Activated T-cell treated with anti-CD3 and anti-CD28 coated beads, Interleukin-2, amount 50 U/mL, for 48 hours (primary cell): ENCODE measurements at places on chromosomes 5 and 9.
A peak's percentile ranks its signal among the peaks of the same experiment; 100 is the strongest.

- no peak for DNase-seq
Observed at GRCh38 chr9:126592461-126592860, 21.3 kb upstream of the LMX1B start.

GRCh38 chr9:14218253-14218652, 95.7 kb downstream of the NFIB start:
- no peak for DNase-seq

DNA sequence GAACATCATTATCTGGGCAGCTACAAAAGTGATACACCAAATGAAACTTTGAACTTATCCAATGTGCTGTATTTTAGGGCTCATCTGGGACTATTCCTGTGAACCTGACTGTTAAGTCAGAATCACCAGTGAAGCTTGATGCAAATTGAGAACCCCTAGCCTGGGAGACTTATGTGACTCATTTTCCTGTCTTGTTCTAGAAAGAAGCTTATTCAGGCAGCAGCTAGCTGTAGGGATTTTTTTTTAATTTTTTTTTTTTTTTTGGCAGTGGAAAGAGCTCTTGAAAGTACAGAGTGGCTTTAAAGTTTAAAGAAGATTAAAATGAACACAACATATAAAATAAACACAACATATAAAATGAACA, 81.1 kb upstream of the TNFAIP8 start:
- DNase-seq = no peak

- DNase-seq = no peak
Observed at GRCh38 chr5:143717400-143717799, 94.6 kb upstream of the HMHB1 start.

- peak; percentile 22 for DNase-seq
Observed at GRCh38 chr5:138900281-138900965, 25.3 kb upstream of the LRRTM2 start.

- no peak for DNase-seq
Observed at GRCh38 chr9:129816501-129817435, 7.2 kb downstream of the TOR1A start.

- no peak for DNase-seq
Observed at GRCh38 chr5:111299067-111299481, 74.9 kb downstream of the CAMK4 start.

DNA sequence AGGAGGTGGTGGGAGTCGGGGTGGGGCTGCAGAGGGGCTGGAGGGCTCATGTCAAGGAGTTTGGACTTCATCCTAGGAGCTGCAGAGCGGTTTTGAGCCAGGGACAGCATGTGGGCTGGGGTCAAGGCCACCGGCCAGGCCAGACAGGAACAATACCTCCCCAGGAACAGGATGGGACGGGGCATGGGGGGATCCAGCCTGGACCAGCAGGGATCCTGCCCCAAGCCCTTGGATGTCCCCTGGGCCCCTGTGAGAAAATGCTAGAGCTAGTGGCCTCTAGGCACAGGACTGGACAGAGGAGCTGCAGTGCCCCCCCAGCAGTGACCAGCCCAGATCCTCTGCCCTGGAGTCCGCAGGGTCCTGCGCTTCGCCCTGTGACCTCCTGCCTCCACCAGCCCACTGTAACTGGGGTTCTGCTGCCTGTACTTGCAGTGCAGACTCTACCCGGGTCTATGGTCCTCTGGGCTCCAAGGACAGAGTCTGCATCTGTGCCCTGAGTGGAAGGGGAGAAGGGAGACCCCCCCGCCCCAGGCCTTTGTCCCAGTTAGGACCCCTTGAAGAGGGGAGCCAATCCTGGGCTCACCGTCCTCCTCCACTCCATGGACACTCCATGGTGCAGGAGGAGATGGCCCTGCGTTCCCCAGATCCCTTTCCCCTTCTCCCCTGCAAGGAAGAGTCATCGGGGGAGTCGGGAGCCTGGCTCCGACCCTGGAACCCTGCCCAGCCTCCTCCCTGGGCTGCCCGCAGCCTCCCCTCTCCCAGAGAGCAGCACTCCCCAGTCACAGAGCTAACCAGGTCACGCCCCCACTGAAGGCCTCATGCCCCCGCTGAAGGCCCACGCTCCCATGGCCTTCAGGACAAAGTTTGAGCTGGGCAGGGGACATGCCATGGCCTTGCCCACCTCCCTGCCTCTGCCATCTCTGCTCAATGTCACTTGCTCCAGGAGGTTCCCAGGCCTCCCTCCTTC, 3.0 kb upstream of the MXD3 start:
- DNase-seq = no peak

GRCh38 chr5:171597946-171598640, 178.6 kb downstream of the FGF18 start:
- no peak for DNase-seq

DNA sequence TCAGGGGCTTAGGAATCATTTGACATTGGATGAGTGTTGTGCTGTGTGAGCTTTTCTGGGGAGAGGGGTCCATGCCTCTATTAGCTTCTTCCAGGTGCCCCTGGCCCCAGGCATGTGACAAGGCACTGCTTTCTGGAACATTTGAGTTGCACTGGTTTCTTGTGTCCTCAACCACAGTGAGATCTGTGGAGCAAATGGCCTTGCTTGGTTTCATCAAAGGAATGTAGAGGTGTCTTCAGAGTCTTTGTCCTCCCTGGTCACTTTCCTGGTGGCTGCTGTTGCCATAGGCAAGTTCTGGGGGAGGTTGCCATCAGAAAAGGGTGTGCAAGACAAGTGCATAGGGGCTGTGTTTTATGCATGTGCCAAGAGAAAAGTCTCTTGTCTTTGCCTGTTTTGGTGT, 157.5 kb downstream of the MACROH2A1 start:
- peak; percentile 3 for DNase-seq

DNA sequence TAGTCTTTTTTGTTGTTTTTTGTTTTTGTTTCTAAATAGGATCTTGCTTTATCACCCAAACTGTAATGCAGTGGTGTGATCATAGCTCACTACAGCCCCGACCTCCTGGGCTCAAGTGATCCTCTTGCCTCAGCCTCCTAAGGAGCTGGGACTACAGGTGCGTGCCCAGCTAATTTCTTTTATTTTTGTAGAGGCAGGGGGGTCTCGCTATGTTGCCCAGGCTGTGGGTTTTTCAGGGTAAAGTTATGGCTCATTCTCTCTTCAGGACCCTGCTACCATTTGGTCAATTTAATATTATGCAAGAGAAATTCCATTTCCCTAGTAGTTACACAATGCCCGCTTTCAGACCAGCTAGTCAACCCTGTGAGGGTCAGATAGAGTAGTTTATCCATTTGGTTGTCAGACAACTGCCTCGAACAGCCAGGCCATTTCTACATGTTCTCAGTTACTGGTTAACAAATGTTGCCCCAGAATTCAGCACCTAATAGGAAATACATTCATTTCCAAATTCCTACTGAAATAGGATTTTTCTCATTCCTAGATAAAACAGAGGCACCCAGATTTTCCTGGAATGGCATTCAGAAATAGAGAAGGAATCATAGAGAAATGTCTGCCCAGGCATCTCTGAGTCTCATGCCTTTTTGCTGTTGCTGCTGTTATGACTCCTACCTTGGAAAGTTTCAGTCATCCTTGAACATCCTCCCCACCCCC, 6.4 kb upstream of the GLIS3 start:
- peak; percentile 36 for DNase-seq

- no peak for DNase-seq
Observed at GRCh38 chr9:125472926-125473701, 211.5 kb downstream of the GAPVD1 start.

- DNase-seq = no peak
Observed at GRCh38 chr5:76583163-76584047, 39.8 kb downstream of the F2RL2 start.

- no peak for DNase-seq
Observed at GRCh38 chr5:100472091-100472490, 63.1 kb upstream of the FAM174A start.

- no peak for DNase-seq
Observed at GRCh38 chr9:114221706-114222465, 66.5 kb downstream of the COL27A1 start.

DNA sequence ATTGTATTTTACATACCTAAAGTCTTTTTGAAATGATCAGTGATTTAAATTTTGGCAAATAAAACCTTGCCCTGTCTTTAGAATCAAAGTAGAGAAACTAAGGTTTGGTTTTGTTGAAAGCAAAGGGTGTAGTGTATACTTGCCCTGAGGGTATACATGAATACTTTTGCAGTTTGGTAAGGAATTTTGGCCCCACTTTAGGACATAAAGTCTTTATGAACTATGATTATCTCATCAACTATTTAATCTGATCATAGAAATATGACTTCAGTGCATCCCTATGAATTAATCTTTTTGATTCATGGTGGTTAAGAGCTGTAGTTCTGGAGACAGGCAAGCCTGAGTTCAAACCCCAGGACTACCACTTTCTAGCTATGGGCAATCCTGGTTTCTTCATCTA, 17.7 kb downstream of the RAD1 start:
- no peak for DNase-seq

DNA sequence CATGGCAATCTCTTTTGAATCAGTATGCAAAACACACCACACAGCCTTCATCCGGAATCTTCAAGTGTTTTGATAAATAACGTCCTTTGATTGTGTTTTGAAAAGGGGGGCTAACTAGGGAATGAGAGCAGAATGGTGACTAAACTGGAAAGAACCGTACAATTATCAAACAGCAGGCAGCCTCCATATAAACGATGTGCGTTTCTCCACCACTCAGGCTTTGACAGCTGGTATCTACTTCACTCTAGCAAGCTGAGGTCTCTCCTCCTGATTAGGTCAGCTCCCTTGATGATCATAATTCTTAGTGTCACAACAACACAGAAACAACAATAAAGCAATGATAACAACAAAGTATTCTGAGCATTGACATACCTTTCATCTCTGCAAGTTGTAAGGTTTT, 465.9 kb downstream of the TUSC1 start:
- DNase-seq = no peak

GRCh38 chr5:137858954-137859353, 8.7 kb upstream of the MYOT start:
- no peak for DNase-seq

- DNase-seq = no peak
Observed at GRCh38 chr9:71861618-71862017, 49.4 kb downstream of the ABHD17B start.

- no peak for DNase-seq
Observed at GRCh38 chr5:37189355-37189754, 59.8 kb downstream of the CPLANE1 start.

- no peak for DNase-seq
Observed at GRCh38 chr5:14812166-14812565, 59.4 kb downstream of the ANKH start.

DNA sequence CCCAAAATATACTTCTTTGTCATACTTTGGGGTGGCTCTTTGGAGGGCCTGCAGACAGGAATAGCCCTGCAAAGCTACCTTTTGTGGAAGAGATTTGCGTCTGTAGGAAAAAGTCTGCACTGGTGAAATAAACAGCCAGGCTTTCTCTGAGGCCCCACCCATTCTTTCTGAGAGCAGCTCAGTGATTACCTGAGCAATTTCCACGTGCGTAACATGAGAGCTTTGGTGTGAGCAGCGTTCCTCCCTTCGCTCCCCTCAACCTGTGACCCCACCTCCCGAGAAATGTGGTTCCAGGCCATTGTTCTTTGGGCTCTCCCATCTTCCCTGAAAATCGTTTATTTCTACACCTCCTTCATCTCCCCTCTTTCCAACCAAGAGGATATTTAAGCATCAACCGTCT, 23.8 kb upstream of the FBP1 start:
- DNase-seq = no peak

DNA sequence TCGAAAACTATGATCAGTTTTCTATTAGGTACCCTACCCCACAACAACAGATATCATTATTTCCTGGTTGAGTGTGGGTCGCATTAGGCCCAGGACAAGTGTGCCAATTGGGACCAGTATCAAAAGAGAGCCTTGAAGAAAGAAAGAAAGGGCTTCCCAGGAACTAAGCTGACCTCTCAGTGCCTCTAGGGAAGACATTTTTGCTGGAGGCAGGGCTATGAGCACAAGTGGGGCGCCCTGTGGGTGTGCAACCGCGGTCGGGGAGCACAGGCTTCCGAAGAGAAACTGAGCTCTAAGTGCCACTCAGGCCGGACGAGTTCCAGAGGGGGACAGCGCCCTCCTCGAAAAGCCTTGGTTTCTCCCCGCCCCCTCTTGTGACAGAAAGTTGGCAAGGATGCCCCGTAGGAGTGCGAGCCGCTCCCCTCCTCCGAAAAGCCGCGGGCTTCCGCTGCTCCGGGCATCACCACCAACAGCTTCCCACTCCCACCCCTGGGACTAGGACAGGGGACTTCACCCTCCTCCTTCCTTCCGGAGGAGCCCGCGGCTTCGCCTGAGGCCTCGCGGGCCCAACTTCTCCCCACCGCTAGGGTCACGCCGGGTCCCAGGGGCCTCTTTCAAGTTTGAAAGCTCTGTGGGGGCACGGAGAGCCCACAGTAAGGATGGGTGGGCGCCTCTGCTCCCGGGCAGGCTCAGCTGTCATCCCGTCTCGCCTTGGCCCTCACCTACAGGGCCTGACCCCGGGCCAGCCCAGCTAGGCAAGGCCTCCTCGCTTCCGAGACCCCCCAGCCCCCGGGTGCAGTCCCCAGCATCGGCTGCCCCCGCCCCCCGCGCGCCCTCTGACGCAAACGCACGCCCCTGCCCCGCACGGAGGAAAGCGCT, 2.0 kb downstream of the NR2F1-AS1 start:
- DNase-seq = peak; percentile 24
